Ammon's horn (tissue), 1 donor: ENCODE measurements at places on chromosomes 12 and 14.

DNA sequence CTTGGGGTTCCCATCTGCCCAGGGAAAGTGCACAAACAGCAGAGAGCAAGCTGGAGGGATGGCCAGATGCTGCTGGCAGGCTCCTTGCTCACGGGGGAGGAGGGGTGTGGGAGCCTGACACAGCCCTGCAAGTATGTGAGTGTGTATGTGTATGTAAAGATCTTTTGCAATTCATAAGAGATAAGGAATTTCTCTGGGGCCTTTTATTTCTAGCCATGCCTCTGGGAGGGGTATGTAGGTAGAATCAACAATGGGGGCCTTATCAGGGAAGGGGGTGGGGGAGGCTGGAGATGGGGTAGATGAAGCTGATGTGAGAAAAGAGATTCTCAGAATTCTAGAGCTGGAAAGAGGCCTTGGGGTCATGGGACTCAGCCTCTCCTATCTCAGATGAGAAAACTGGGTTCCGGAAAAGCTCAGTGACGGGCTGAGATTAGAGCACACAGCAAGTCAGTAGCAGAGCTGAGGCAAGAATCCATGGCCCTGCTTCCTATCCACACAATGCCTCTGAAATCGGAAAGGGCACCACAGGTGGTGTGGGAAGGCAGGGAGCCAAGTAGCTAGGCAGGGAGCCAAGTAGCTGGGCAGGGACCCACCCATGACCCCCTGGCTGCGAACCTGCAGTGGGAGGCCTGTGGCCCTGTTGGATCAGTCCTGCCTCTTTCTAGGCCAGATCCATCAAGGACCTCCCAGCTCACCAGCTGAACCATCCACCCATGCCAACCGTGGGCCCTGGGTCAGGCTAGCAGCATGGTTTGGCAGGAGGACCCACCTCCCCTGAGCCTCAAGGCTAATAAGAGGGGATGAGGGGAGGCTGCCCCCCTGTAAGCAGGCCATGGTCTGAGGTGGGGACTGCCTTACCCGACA is 54.7 kb downstream of the PLEKHG3 start:
- peak; percentile 51 for DNase-seq

GRCh38 chr14:81427348-81428058 is 27.4 kb upstream of the STON2 start:
- no peak for DNase-seq

GRCh38 chr12:124451637-124452243 is 115.7 kb downstream of the NCOR2 start:
- DNase-seq, result no peak

GRCh38 chr12:32906399-32907165 is 10.0 kb upstream of the PKP2 start:
- DNase-seq, result no peak

DNA sequence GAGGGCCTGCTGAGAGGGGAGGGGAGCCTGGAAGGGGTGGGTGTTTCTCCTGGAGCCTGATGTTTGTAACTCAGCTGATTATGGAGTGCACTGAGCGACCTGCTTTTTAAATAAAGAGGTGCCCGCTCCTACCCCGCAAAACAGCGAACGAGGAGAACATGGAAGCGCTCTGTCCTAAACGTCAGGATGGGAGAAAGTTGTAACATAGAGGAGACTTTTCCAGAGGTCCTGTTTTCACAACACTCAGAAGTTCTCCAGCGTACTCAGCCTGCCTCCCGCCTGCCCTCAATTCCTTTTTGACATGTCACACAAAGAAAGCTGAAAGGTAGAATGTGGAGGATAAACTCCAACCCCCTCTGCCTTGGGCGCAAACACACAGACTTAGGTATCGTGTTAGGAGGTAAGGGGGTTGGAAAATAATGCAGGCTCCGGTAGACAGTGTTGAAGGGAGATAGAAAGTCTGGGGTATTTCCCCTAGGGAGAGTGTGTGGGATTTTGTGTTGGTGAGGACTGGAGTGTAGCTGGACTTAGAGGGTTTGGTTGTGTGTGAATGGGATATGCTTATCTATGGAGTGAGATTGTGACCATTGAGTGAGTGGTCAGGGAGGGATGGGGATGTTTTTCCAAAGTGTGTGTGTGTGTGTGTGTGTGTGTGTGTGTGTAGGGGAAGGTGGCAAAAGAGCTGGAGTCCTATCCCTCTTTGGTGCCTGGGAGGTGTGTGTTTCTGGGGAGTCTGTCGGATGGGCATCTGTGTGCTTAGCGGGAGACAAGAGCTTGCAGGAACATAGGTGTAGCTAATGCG is 2.1 kb downstream of the NTF3 start:
- DNase-seq, result no peak

DNA sequence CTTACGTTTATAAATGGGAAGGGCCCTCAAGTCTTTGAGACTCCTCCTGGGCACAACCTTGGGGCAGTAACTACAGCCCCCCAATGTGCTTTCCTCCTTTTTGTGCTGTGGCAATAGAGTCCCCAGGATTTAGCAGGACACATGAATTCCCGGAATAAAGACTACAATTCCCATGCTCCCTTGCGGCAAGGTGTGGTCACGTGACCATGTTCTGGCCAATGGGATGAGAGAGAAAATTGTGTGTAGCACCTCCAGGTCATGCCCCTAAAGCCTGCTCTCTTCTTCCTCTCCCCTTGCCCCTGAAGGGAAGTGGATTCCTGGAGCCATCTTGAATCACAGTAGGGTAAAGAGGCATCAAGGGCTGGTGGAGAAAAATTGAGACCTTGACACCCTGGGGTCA is 295.1 kb upstream of the SFSWAP start:
- no peak for DNase-seq

DNA sequence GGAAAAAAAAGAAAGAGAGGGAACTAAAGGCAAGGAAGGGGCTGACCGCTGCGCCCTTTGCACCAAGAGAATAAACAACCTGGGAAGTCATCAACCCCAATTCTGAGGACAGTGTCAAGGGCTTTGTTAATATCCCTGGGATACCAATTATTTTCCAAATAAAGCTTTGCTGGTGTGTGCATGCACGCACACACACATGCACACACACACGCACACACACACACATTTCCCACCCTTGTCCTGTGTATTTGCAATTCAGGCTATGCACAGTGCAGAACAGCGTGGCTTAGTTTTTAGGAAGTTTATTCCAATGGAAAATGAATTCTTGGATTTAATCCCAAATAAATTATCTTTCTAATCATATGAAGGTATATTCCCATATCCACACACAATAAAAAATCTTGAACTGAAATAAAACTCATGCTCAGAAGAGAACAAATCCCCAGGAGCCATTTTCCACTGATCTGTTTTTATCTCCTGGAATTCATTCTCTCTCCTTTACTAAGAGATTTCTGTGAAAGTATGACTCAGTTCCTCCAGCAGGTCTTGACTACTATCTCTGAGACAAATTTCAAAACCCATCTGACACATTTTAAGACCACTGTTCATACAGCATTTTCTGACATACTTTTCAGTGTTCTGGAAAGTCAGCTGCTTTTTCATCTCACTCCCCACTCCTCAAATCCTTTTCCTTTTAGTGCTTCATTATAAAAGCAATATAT is 334.4 kb upstream of the ATP2B1 start:
- no peak for DNase-seq

- DNase-seq, result peak; percentile 94
Measured at GRCh38 chr14:93036652-93037345, 78.9 kb downstream of the ITPK1 start.

- DNase-seq, result no peak
Measured at GRCh38 chr12:108063192-108063591, 65.9 kb upstream of the WSCD2 start.

DNA sequence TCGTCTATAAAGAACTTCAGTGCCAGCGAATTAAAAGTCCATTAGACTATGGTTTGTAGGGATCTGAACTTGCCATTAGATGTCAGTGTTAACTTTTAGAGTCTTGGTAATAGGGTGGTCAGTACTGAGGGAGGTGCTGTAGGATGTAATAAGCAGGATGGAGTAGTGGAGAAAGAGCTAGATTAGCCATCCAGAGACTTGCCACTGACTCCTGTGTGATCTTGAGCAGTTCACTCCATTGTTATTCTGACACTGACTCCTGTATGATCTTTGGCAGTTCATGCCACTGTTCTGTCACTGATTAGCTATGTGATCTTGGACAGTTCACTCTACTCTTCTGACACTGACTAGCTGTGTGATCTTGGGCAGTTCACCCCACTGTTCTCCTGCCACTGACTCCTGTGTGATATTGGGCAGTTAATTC is 133.6 kb downstream of the TTLL5 start:
- DNase-seq, result peak; percentile 52

- DNase-seq, result no peak
Measured at GRCh38 chr12:4448943-4449850, 3.6 kb upstream of the FGF6 start.

GRCh38 chr12:70571705-70572268 is 65.4 kb downstream of the PTPRB start:
- no peak for DNase-seq

DNA sequence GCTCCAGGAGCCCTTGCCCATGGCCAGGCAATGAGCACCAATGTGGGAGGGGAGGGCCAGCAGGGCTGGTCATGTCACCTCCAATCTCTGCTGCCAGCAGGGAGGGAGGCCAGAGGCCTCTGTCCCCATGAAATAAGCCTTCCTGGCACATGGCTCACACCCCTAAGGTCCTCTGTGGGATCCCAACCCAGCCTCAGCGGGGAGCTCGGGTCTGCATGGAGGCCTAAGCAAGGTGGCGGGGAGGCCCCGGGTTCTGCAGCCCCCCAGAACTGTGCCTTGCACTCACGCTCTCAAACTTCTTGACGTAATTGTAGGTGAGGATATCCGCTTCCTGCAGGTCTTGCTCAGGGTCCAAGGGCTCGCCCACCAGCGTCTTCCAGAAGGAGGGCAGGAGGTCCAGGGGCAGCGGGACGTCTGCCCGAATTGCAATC is 41.7 kb downstream of the TRAFD1 start:
- DNase-seq, result no peak

DNA sequence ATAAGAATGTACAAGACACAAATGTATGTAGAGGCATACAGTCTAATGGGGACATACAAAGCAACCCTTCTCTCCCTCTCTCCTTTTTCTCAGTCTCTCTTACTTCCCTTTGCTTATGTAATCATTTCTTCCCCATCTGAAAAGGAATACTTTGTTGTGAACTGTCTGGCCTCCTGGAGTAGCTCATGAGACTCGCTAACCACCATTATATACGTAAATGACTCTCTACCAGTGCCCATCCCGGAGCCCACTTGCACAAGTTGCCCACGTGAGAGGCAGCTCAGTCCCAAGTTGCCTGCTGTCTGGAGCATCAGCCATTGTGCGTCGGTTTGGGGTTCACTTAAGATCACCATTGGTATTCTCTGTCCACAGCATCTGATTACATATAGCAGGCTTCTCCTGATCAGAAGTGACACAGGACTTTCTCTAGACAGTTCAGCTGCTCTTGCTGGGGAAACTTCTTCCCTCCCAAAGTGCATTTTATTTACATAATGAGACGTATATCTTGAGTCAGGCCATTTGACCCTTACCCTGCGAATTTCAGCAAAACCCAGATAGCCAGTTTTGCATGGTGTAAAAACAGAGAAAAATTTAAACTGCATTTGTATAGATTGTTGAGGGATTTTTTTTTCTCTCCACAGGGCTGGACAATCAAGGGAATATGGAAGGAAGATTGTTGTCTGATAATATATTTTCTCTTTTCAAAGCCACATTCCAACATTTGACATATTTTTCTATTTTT is 220.7 kb upstream of the EGLN3 start:
- DNase-seq, result no peak

DNA sequence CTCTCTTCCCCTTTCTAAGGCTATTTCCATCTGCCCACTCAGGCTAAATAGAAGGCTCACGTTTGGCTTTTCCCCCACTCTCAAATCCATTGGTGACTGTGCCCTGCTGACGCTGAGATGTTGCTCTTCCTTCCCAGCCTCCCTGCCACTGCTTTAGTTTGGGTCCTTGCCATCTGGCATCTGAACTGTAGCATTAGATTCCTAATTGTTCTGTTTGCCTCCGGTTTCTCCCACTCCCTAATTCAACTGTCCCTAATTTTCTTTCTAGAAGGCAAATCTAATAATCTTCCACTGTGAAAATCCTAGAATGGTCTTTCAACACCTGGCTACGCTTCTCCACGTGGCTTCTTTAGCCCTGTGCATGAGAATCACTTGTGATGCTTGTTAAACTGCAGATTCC is 37.6 kb upstream of the SMOC1 start:
- DNase-seq, result no peak

DNA sequence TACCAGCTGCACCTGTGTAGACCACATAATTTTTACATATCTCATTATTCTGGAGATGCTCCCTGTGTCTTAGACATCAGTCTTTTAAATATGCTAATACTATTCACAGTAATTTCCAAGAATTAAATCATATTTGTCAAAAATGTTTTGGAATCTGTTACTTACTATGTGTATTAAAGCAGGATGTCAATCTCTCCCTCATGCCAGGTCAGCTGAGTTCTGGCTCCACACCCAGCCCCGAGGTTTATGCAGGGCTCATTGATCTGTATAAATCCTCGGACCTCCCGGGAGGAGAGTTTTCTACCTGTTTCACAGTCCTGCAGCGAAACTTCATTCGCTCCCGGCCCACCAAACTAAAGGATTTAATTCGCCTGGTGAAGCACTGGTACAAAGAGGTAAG is 27.9 kb downstream of the OAS2 start:
- DNase-seq, result no peak

- DNase-seq, result no peak
Measured at GRCh38 chr12:88897723-88898122, 317.5 kb upstream of the KITLG start.

DNA sequence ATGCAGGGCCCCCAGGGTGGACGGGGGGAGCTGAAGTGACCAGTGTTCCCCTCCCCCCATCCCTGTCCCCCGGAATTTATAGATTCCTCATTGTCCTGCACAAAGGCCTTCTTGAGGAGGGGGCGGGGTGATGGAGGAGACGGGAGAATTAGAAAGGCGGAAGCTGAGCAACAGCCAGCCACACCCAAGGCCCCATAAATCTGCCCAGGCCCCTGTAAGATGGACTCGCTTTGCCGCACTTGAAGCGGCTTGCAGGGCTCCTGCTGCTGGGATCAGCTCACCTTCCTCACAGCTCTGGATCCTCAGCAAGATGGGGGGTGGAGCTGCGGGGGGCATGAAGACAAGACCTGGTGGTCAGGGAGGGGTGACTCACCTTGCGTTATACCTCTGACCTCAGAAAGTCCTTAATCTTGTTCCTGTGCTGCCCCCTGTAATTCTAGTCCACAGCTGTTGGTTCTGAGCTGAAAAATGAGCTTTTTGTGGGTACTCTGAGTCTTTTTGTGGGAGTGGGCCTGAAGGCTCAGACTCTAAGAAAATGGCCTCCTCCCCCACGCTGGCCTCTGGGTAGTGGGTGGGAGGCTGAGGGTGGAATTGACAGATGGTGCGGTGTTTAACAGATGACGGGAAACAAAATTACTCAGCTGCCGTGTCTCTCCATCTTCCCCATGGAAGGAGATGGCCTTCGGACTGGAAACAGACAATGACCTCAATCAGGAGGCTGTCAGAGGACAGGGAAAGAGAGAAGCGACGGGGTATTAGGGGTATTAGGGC is 15.8 kb upstream of the ANKRD33 start:
- no peak for DNase-seq
